ENCODE measurements at places on chromosomes 2 and 18.

- no peak for DNase-seq
Measured at GRCh38 chr2:193469251-193469650, 1274.5 kb upstream of the TMEFF2 start.

DNA sequence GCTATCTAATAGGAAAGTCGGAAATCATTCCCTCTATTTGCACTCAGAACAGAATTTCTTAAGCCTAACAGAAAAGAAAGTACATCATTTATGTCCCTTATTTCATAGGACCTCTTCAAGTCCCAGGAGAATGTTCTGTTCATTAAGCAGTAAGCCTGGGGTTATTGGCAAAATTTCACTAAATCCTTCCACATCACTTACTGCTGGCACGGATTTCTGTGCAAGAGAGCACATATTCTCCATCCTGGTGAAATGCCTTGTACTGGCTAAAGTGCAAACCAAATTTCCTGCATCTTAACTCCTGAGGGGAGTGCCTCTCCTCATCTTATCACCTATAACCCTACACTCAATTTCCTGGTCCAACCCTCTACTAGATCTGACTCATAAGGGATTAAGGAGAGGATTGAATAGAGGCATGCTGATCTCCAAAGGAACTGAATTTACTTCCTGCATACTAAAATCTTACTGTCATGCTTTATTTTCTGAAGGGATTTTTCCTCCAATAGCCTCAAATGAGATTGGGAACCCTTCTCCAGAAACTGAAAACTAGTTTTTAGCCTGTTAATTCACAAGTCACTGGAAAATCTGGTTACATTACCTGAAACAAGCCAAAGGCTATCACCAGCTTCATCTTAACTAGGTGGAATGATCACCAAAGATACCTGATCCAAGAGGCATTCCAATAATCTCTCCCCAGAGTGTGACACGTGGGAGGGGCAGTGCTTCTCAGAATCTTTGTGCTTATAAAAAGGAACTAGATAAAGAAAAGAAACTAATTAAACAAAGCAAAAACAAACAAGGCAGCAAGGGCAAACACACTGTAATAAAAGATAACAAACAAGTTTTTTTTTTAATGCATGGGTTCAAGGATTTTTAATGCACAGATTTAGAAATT lies 311.1 kb downstream of the NR4A2 start:
- no peak for DNase-seq

DNA sequence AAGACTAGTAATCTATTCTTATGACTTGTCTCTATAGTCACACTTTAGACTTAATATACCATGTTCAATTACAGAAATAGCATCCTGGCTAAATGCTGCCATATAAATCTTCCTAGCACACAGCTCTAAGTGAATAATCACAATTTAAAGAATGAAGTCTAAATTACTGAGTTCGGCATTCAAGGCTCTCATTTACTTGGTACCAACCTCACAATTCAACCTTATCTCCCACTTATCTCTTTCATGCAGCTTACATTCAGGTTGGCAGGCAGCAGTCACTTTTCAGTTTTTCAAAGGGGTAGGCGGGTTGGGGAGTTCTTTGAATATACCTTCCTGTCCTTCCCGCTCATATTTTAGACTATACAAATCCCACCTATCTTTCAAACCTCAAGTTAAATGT lies 1.5 kb downstream of the MMADHC start:
- DNase-seq: no peak

DNA sequence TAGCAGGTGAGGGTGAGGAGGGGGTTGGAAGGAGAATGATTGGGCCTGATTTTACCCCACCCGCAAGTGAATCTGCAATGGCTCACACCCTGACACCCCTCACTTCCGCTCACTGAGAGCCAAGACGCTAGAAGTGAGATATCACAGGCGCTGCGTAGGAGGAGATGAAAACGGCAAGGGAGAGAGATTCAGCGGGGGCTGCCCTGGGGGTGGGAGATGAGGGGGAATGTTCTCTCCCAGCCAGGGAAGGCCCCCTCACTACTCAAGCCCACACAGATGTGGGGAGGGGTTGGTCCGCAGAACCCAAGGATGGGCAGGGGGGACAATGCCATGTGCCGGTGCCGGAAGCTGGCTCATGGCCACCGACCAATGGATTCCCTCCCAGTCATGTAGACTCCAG lies 32.9 kb downstream of the LOXHD1 start:
- no peak for DNase-seq

DNA sequence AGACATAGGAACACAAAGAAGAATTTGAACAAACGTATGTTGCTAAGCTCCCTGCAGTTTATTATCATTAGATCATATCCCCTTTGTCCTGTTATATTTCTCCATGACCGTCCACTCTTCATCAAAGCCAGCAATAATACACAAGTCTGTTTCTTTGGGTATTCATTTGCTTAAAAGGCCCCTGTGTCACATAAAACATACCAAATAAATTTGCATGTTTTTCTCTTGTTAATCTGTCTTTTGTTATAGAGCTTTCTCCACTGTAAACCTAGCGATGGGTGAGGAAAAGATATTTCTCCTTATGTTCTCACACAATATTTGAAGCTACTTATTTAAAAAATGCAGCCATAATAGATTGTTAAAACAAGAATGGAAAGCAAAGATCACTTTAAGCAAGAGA lies 42.9 kb upstream of the REL start:
- DNase-seq: no peak

- DNase-seq: no peak
Measured at GRCh38 chr2:84278386-84278785, 180.7 kb downstream of the SUCLG1 start.

GRCh38 chr2:232924433-232924832 lies 54.4 kb downstream of the SNORC start:
- DNase-seq: no peak

GRCh38 chr2:147829106-147829505 lies 15.7 kb upstream of the ACVR2A start:
- DNase-seq: peak; percentile 74
